ENCODE measurements at places on chromosomes 11 and 22.
A peak's percentile ranks its signal among the peaks of the same experiment; 100 is the strongest.

DNA sequence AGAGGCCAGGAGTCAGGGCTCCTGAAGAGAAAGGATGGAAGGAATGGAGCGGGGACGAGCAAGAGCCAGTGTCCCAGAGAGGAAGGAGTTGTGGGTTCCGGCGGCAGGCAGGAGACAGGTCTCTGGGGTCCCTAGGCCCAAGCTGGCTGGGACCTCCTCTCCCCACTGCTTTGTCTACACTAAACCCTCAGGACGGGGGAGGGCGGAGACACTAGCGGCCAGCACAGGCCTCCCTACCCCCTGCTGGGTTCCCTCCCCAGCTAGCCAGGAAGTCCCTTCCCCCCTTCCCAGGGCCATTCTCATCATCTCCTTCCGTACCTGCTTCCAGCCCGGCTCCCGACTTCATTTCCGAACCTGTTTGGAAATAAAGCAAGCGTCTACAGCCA lies 79.5 kb downstream of the ST3GAL4 start:
- no peak for DNase-seq

- DNase-seq = no peak
These were observed 29.7 kb downstream of the FLI1 start for GRCh38 chr11:128723531-128723930.

GRCh38 chr11:9150926-9151325 lies 59.5 kb upstream of the SCUBE2 start:
- no peak for DNase-seq

DNA sequence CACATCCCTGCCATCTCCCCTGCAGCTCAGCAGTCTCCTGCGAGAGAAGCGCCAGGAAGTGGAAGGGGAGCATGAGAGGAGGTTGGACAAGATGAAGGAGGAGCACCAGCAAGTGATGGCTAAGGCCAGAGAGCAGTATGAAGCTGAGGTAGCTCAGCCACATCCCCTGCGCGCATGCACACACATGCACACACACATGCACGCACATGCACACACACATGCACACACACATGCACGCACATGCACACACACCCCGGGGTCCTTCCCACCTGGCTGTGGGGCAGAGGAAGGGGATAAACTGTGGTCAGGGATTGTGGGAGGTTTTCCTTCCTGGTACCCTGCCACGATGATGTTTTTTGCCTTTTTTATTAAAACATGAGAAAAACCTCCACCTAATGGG lies 65.3 kb downstream of the CEP164 start:
- no peak for DNase-seq

DNA sequence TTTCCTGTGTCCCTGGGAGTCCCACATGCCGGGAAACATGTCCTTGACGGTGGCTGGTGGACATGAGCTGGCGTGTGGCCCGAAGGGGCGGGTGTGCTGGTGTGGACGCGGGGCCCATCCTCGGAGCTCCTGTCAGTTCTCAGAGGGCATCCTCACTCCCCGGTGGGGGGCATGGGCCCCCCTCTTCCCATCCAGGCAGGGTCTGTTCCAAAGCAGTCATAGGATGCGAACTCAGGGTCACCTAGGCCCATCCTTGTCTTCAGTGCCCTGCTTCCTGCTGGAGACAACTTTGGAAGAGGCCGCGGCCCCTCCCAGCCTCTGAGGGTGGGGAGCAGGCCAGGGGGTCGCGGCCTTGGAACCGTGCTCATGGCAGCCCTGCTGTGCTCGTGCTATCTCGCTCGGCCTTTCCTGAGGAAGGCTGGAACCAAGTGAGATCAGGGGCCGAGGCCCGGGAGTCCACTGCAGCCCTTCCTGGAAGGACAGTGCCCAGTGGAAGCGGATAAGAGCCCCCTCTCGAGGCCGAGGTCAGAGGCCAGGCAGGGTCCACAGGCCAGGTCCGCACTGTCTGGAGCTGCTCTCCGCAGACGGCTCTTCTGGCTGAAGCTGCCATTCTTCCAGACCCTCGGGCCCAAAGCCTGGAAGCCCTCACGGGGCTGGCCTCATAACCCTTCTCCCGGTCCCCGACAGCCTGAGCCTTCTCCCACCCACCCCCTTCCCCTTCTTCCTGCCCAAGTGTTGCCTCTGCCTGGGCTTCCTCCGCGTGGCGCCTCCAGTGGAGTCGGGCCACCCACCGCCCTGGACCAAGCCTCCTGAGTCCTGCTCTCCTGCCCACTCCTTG lies 8.7 kb downstream of the GRK2 start:
- DNase-seq = no peak

DNA sequence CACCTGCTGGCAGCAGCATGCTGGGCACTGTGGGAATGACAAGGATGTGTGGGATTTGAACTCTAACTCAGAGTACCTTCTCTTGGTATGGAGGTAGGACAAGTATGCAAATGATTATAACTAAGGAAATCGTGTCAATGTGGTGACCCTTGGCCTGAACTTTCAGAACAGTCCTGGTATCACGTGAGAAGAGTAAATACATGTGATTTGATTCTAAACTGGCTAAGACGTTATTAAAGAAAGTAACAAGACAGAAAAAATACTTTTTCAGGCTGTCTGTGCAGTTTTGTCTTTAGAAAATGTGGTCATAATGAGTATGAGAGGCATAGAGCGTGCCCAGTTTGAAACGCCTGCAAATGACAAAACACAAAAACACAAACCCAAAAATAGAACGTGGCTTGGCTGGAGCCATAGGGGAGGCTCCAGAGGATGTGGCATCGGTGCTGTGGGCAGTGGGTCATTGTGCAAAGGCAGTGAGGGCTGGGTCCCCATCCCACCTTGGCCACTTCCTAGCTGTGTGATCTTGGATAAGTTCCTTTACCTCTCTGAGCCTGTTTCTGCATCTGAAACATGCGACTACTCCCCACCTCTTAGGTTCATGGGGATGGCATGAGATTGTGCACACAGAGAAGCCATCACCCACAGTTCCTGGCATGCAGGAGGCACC lies 18.4 kb upstream of the IL2RB start:
- no peak for DNase-seq

- no peak for DNase-seq
These were observed 51.0 kb downstream of the DNHD1 start for GRCh38 chr11:6548121-6548520.

DNA sequence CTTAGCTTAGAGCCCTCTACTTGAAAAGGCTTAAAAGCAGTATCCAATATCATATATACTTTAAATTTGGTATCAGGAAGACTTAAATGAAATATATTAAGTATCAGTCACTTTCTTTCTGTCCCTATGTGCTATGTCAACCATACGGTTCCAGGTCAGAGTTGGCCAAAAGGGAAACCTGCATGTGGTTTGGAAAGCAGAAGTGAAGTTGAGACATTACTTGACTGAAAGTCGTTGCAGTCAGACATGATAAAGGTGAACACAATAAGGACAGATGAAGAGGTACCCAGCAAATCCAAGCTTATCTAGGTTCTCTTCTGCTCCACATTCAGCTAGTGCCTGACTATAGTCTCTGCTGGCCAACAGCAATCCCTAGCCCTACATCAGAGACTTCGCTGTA lies 336.8 kb downstream of the KCNA4 start:
- DNase-seq = no peak

- no peak for DNase-seq
These were observed 682 bp downstream of the LARGE1 start for GRCh38 chr22:33919391-33920196.

- DNase-seq = no peak
These were observed 90.5 kb downstream of the GALNT18 start for GRCh38 chr11:11531131-11531908.

- DNase-seq = no peak
These were observed 92.6 kb downstream of the OR5AK2 start for GRCh38 chr11:57081356-57081755.

GRCh38 chr22:28711341-28711740 lies 30.3 kb downstream of the CHEK2 start:
- no peak for DNase-seq

GRCh38 chr11:78646564-78647185 lies 72.0 kb upstream of the NARS2 start:
- DNase-seq = peak; percentile 60

- DNase-seq = no peak
These were observed 144.6 kb downstream of the NECTIN1 start for GRCh38 chr11:119584193-119585042.

DNA sequence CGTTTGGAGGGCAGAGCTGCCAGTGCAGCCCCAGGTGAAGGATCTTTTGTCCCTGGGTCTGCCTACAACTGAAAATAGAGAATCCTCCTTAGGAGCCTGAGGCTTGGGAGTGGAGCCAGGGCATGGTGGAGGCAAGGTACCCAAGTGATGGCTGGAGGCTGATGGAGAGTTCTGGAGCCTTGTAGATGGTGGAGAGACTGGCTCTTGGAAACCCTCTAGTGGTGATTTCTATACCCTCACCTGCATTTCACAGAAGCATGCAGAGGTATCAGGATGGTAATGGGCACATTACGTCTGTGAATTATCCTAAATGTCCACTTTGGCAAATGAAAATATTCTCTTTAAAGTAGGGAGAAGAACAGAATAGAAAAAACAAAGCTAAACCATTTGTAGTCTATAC lies 44.4 kb downstream of the INSC start:
- DNase-seq = no peak

GRCh38 chr11:47317064-47317828 lies 35.3 kb downstream of the MYBPC3 start:
- no peak for DNase-seq

DNA sequence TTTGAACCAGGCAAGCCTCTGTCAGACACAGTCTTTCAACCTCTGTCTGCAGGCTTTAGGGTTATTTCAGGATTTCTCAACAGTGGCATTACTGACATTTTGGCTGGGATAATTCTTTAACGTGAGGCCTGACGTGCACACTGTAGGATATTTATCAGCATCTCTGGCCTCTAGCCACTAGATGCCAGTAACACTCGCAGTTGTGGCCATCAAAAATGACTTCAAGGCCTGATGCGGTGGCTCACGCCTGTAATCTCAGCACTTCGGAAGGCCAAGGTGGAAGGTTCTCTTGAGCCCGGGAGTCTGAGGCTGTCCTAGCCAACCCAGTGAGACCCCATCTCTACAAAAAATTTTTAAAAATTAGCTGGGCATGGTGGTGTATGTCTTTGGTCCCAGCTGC lies 113.0 kb downstream of the CCDC81 start:
- DNase-seq = no peak

DNA sequence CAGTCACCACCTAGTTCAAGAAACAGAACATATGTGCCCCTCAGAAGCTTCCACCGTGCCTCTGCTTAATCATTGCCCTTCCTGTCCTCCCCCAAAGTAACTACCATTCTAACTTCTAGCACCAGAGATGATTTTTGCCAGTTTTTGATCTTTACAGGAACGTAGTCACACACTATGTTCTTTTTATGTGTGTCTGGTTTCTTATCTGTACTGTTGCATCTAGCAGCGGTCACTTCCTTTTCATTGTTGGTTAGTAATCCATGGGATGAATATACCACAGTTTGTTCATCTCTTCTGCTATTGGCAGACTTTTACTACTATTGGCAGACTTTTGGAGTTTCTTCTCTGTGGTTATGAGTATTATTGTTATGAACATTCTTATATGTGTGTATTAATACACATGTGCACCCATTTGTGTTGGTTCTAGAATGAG lies 34.6 kb downstream of the SPECC1L start:
- DNase-seq = no peak

DNA sequence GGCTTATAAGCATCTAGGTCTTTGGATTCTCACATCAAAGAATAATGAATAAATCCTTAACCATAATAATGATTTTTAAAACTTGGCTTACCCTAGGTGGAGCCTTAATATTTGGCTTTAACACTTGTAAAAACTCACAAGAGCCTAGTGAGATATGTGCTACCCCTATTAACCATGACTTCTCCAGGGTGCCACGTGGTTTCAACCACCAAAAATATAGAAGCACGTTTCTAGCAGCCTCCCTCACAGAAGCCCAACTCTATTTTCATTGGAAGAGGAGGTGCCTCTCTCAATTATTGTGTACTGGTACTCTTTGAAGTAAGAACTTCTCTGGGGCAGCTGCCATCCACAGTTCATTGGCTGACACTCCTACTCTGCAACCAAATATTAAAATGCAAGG lies 46.5 kb upstream of the GDPD4 start:
- no peak for DNase-seq

- DNase-seq = peak; percentile 89
These were observed 11.6 kb upstream of the RNH1 start for GRCh38 chr11:518463-519202.

DNA sequence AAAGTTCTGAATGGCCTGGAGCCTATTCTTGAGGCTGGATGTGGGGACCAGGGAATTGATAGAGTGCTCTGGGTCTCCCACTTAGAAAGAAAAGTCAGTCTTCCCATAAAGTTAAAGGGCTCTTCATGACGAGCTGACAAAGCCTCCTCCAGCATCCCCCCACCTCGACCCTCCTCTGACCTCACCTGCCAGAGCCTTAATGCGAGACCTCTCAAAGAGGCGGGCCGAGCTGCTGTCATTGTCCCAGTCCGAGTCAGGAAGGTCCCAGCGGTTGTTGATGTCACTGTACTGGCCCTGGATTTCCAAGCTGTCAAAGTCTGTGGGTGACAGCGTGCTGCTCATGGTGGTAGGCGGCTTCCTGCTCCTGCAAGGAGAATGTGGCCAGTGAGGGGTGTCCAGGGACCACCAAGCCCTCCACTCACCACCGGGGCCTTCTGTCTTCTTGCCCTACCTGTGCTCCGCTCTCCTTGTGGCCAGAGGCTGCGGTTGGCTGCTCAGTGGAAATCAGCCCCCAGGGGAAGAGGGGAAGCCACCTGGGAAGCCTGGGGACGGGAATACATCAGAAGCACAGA lies 8.0 kb downstream of the SPTBN2 start:
- no peak for DNase-seq

DNA sequence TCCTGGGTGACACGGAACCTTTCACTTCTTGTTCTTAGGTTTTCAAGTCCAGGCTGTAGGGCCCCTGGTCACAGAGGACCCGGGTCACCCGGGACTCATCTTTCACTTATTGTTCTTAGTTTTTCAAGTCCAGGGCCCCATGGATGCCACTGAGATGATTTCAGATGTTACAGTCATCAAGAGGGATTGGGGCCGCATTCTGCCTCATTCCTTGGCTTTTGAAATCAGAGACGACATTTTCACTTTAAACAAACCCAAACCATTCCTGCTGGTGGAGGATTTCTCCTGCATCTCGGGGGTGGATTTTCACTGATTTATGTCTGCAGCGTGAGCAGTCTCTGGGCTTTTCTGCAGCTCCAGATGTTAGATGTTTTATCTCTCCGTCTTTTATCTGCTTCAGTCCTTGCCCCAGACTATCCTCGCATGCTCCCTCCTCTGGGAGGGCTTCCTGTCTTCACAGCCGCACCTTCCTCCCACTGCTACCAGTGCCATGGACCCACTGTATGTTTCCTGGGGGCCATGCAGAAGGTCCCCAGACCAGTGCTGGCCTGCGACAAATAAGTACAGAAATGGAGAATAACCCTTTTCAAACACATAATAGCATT lies 27.4 kb downstream of the FBLN1 start:
- no peak for DNase-seq

DNA sequence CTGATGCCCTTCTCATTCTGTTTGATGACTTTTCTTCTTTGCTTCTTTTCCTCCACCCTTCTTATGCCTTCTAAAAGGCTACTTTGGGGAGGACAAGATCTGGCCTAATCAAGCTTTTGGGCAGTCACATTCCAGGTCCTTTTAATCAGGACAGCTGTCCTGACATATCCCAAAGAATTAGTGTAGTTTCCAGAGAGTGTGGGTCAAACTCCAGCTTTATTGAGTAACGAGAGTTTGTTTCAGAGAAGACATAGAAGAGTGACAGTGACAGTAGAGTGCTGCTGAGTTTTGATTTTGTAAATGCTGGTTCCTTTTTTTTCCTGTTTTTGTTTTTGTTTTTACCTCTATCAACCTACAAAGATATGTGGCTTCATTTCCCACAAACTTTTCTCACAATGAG lies 158.4 kb upstream of the SESN3 start:
- DNase-seq = no peak

Measured in hematopoietic multipotent progenitor cell treated with erythropoietin and hydrocortisone succinate and interleukin-3 and kit ligand, for 15 days (in vitro differentiated cells).